ENCODE measurements at places on chromosomes 5 and 9.

- DNase-seq = no peak
Measured at GRCh38 chr5:1883120-1883924, 597 bp upstream of the IRX4 start.

DNA sequence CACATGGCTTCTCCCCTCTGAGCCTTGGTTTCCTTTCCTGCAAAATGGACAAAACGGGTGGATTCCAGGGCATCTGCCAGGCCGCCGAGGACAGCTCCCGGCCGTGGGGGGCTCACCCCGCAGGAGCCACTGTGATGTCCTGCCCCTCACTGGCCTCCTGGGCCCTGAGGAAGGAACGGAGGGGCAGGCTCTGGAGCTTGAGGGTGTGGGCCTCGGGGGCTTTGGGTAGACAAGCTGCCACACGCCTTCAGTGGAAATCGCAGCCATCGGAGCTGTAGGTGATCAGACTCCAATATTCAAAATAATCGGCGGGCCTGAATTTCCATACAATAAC, 32.2 kb upstream of the UBAC1 start:
- DNase-seq = no peak

DNA sequence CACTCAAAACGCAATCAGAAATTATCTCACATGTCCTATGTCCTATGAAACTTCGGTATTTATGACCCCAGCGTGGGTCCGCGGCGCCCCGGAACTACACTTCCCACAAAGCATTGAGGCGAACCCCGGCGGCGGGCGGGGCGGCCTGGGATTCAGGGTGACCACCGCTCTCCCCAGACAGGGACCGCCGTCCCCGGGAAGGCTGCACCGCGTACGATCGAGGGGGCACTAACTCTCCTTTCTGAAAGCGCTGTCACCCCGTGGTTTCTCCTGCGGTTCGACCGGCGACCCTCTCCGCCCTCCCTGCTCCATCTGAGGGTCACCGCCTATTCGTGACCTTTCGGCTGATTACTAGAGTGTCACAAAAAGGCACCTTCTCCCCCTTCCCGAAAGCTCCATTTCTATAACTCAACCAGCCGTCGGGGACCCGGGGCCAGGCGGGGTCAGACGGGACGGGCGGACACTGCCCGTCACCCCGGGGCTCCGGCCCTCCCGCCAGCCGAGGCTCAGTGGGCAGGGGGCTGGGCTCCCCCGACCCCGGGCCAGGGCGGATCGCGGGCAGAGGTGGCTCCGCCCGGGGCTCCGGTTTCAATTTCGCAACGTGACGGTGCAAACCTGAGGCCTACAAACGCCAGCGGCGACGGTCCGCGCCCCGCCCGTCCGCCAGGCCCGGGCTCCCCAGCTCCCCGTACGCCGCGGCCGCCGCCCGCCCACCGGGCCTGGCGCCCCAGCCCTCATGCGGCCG, 1.3 kb downstream of the ECPAS start:
- DNase-seq = peak; percentile 64

DNA sequence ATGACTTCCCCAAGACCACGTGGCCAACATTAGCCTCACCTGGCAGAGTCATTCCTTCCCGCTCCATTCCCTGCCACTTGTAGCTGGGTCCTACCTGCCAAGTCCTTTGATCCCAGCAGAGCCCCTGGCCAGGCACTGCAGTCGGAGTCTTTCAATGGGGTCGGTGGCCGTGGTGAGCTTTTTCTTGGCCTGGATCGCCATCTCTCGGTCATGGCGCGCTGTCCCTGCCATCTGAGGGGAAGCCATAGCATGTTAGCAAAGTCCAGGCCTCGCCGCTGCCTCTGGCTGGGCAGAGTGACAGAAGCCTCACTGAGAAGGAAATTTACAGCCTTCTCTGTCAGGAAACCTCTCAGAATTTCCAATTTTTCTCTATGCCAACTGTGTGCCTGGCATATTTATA, 17.5 kb downstream of the CAPSL start:
- DNase-seq = no peak

- DNase-seq = no peak
Measured at GRCh38 chr9:107983181-107983603, 493.6 kb upstream of the KLF4 start.

DNA sequence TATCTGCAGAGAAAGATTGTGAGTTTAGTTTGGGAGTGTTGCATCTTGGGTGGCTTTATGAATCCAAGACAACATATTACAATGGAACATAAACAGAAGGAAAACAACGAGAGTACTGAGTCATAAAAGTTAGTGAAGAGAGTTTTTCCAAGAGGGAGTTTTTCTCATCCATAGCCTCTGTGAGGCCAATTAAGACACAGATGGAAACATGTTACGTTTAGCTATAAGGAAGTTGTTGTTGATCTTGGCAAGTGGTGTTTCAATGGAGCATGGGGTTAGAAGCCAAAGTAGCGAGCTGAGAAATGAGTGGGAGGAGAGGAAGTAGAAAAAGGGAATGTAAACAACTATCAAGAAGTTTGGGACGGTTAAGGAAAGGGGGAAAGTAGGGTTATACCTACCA, 53.3 kb upstream of the SPATA31D4 start:
- no peak for DNase-seq

GRCh38 chr5:55160493-55161209, 680 bp downstream of the GPX8 start:
- no peak for DNase-seq

GRCh38 chr5:39019254-39019653, 54.9 kb downstream of the RICTOR start:
- DNase-seq = no peak

DNA sequence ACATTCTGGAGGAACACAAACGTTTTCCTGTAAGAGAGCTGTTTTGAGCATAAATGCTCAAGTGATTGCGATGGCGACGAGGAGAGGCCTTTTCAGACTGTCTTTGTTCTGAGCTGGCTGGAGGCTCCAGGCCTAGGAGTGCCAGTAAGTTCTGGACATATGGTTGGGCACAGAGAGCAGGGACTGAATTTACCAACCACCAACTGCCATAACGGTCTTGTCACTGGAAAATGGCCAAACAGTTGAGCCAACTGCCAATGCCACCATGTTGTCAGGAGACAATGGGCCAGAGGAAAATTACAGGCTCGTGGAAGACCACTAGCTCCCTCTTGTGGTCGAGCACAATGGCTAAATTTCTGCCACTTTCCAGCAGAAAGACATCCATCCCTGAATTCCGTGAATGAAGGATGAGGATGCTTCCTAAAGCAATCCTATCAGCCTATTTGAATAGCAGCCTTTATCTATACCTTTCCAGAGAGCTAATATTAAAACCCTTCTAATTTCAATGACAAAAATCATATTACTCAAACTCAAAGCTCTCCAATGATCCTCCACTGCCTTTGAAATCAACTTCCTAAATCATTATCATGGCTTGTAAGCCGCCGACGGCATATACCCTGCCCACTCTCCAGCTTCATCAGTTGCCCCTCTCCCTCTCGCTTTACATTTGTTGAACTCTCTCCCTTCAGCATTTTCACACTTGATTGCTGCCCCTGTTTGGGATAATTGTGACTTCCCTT, 66.9 kb upstream of the GLIS3 start:
- DNase-seq = peak; percentile 8

- no peak for DNase-seq
Measured at GRCh38 chr5:32710550-32711361, at the start of gene NPR3. Gene NPR3, plus strand, starts transcription at chr5:32711321. Its CDS starts 456 bp downstream, at chr5:32711777.

DNA sequence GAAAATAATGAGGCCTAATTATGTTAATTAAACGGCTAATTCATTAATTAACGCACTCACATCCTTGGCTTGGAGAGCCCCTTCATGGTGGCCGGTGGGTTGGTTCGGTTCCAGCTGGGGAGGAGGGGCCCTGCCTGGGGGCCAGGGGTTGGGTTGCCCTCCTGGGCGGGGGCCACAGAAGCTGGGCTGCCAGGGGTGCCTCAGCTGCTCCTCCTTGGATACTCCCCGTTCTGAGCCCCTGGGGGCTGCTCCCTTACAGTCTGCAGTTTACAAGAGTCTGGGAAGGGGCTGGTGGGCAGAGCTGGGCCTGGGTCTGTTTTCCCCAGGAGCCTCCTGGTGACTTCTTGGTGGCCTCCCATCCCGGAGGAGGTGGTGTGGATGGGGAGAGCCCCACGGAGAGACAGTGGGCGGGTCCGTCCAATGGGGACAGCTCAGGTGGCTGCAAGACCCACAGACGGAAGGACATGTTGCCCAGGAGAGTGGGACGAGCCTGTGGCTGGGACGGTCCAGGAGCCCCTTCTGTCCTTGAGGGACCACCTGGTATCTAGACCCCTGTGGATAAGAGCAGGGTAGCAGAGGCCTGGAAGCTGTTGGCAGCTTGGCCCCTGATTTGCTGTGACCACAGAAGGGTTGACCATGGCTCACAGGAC, 277.5 kb downstream of the PBX3 start:
- DNase-seq = no peak

DNA sequence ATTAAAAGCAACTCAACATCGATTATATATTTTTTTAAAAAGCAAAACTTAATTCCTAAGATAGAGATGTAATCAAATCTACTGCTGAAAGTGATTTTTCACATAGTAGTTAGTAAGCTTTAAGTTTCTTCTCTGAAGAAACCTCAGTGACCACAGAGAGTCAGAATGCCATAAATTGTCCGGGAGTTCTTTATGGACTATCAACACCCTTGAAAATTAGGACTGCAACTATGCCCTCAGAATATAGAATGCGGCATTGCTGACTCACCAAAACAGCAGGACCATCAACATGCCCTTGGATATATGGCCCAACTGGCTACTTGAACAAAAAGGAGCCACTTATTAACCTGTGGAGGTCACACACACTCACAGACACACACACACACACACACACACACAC, 228.9 kb upstream of the SNX2 start:
- no peak for DNase-seq

GRCh38 chr5:144141585-144141984, 28.9 kb downstream of the YIPF5 start:
- DNase-seq = no peak

GRCh38 chr5:135883026-135883425, 12.6 kb downstream of the IL9 start:
- no peak for DNase-seq

DNA sequence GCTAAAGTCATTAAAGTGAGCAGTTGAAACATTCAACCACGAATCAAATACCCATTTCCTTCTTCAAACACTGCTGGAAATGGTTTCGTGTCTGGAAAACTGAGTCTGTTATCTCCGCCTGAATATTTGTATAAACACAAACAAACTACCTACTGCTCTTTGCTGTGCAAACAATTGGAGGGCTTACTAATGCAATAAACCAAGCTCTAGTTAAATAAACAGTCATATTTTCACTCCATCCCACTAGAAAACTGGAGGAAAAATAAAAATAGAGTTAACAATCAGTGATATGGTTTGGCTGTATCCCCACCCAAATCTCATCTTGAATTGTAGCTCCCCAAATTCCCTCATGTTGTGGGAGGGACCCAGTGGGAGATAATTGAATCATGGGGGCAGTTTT, 397.6 kb downstream of the RASEF start:
- DNase-seq = no peak

DNA sequence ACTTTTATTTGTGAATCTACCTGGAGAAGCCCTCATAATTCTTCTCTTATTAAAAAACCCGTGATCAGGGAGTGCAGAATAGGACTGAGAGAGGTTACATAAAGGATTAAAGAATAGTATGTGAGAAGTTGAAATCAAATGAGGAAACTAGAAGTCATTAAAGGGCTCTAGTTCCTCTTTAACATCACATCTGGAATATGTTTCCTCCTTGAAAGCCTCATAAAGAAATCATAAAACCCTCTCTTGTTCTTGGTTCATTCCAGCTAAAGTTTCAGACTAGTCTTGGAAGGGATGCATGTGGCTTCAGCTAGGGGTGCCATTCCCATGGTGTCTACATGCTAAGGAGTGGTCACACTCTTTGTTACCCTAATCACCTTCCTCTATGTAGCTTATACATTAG, 5.7 kb upstream of the C5orf46 start:
- no peak for DNase-seq

- DNase-seq = no peak
Measured at GRCh38 chr9:124217836-124218437, 39.8 kb upstream of the NEK6 start.

- no peak for DNase-seq
Measured at GRCh38 chr5:178286226-178287090, 53.9 kb upstream of the PHYKPL start.

- DNase-seq = no peak
Measured at GRCh38 chr5:132102101-132102701, 28.6 kb downstream of the CSF2 start.

GRCh38 chr9:101738566-101739183, at the start of gene GRIN3A:
Gene GRIN3A, minus strand, starts transcription at chr9:101738647. Its CDS starts 668 bp downstream, at chr9:101737979.
- no peak for DNase-seq

GRCh38 chr9:127445851-127446712, 5.1 kb downstream of the RPL12 start:
- no peak for DNase-seq

GRCh38 chr9:89654025-89654662, 49.3 kb downstream of the GADD45G start:
- no peak for DNase-seq

DNA sequence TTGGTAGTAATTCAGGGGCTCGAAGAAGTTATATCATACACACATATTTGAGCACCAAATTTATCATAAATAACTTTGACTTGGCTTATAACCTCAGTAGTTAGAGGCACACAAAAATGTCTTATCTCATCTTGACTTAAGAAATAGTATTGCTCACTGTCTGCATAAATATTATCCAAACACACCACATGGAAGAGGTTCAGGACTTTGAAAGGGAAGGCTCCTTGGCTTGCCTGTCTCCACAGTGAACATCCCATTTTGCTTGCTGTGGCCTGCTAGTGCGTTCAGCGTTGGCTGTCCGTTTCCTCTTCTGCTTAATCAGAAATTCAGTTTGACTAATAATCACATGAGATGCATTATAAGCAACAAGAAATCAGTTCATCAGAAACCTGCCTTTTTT, 13.9 kb downstream of the GRXCR2 start:
- no peak for DNase-seq

DNA sequence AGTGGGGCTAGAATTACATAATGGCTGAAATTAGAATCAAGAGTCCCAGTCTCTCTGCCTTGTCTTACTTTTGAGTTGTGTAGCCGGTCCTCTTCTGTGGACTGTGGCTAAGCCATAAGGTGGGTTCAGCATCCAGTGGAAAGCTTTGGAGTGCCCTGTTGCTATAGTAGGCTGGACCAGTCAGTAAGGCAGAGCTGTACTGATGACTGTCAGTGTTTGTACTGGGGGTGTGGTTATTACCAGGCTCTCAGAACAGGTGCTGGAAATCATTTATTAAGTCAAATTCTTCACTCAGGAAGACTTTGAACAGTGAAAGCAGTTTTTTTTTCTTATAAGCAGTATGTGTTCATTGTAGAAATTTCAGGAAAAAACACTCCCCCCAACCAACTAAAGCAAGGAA, 129.4 kb downstream of the ZSWIM6 start:
- DNase-seq = no peak

DNA sequence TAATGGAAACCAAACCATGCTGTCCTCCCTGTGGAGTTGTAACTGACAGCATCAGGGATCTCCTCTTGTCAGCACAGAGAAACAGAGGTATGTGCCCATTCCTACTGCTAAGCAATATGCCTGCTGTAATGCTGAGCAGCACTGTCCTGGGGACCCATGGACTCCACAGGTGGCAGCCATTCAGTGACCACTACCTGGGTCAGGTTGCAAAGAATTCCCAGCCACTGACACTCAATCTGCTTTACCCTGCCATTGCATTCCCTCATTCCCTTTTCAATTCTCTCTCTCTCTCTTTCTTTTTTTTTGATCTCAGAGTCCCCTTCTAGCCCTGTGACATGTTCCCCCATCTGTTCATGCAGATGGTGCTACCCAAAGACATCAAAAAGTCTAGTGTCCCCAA, 104.1 kb downstream of the GABRB2 start:
- DNase-seq = no peak

Measured in stimulated activated CD8-positive, alpha-beta memory T cell treated with anti-CD3 and anti-CD28 coated beads, Interleukin-2, amount 100 ng/mL, for 48 hours (primary cell).